Activated B cell treated with CpG ODN at 0.5 μM for 24 hours (primary cell): ENCODE measurements at places on chromosomes 2 and 18. TPM values are rescaled to one million over a fixed set of nuclear protein-coding genes. Genes with fewer than 3 reads are reported as not detected.

The G6PC2 gene
- not detected in 2 replicates for total RNA-seq

The ZSWIM2 gene
- not detected in 2 replicates for total RNA-seq

The CPLX4 gene
- not detected in 2 replicates for total RNA-seq

The UGT1A3 gene
- total RNA-seq, result not detected in 2 replicates

The SNORC gene
- total RNA-seq, result 0.88 and 2.1 TPM in 2 replicates

The LIPG gene
- total RNA-seq, result 0.29 TPM in 1 of 2 replicates, not detected in the other

The SCN3A gene
- total RNA-seq, result 2.2 and 2.6 TPM in 2 replicates

The CFAP210 gene
- not detected in 2 replicates for total RNA-seq

The KCNK3 gene
- not detected in 2 replicates for total RNA-seq

The EML6 gene
- 25.3 and 31.5 TPM in 2 replicates for total RNA-seq

DNA sequence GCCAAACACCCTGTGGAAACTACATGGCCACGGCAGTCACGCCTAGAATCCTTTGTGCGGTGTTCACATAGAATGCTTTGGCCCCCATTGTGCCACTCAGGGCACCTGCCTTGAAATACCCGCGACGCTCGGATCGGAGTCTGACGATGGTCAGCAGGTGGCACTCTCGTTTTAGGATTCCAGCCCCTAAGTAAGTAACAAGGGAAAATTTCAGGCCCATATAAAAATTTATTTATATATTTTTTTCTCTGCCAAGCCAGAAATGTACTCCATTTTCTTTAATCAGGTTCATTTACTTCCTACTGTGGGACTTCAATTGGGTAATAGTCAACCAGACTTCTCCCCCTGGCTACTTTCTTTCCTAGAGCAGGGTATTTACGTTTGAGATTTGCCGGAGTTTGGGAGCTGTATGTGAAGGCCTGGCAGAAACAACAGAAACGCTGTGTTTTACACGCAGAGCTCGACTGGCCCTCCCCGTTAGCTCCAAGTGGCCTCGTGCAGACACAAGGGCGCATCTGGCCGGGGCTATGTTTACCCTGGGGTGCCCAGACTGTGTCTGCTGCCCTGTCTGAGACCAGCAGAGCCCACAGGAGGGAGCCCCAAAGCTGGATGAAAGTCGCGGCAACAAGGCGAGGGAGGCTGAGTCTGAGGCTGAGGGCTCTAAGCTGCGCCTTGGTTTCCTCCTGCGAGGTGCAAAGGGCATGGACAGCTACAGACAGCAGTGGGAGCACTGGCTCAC, 41.6 kb downstream of the LRRC30 start:
- no peak overlapping the region for H3K4me3 ChIP-seq
- no peaks in the 10 kb centered on the region for H3K27me3 ChIP-seq
- no peak for DNase-seq
- no peaks in the 10 kb centered on the region for H3K4me1 ChIP-seq
- H3K36me3 ChIP-seq, result no peaks in the 10 kb centered on the region

DNA sequence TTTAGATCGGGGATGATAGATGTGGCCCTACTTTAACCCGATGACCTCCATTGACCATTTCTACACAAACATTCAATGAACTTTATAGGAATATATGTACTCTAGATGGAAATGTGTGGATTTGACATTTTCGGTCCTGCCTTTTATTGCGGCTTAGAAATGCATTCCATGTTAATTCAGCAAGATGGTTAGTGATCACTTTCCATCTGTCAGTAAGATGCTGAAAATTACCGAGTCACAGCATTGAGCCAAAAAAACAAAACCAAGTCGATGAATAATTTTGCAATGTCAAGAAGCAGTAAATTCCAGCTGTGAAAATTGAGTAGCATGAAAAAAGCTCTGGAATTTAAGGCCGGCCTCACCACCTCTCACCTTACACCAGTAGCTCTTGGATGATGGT, 1642.6 kb upstream of the NXPH2 start:
- no peaks in the 10 kb centered on the region for H3K36me3 ChIP-seq
- no peak overlapping the region for H3K4me3 ChIP-seq
- no peak overlapping the region for H3K27ac ChIP-seq
- H3K27me3 ChIP-seq, result no peaks in the 10 kb centered on the region

DNA sequence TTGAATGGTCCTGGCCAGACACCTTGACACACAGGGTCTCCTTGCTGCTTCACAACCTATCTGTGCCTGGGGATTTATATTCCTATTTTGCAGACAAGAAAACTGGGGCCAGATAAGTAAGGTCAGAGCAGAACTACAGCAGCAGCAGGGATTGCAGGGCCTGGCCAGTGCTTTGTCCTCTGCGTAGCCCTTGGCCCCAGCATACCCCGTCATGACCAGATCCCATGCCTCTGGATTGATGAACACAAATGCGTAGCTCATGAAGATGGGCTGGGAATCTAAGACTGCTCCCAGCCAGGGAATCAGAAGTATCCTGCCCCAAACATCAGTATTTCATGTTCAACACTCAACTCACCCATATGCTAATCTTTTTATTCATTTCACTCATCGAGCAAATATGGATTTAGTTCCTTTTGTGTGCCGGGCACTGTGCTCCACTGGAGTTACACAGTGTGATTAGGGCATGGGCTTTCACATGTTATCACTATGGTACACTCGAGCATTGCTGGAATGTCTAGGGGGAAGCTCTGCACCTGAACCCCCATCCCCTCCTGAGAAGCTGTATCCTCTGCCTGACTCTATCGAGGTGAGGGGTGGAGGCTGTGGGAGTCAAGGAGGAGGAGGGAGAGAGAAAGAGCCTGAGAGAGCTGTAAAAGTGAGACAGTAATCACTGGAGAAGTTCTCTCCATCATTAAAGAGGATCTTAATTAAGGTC, 143.3 kb downstream of the CYP26B1 start:
- no peak for DNase-seq
- H3K36me3 ChIP-seq, result no peaks in the 10 kb centered on the region
- H3K4me1 ChIP-seq, result no peaks in the 10 kb centered on the region
- H3K27ac ChIP-seq, result no peak overlapping the region

DNA sequence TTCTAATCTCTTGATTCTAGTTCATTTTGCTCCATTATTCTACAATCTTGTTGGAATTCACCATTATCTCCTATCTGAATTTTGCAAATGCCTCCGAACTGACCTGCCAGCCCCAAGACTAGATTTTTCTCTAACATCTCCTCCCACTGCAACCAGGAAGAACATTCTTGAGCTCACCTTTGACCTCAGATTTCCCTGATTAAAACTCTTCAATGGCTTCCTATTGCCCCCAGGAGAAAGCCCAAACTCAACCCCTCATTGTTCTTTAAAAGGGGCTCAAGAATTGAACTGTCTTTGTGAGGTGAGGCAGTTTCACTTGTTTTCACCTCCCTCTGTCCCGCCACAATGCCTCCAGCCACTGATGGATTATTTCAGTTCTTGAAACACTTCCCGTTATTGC, 784.6 kb upstream of the ZEB2 start:
- no peak overlapping the region for H3K4me3 ChIP-seq
- no peak overlapping the region for H3K27ac ChIP-seq
- no peaks in the 10 kb centered on the region for H3K36me3 ChIP-seq
- H3K27me3 ChIP-seq, result no peaks in the 10 kb centered on the region
- H3K4me1 ChIP-seq, result no peaks in the 10 kb centered on the region

GRCh38 chr2:36439084-36439483, 83.5 kb downstream of the CRIM1 start:
- H3K27ac ChIP-seq, result no peak overlapping the region
- peaks cover 9% of the 10 kb centered on the region for H3K4me1 ChIP-seq
- no peak for DNase-seq
- no peaks in the 10 kb centered on the region for H3K36me3 ChIP-seq
- peaks cover 10% of the 10 kb centered on the region for H3K27me3 ChIP-seq
- H3K4me3 ChIP-seq, result no peak overlapping the region

GRCh38 chr2:168571061-168571460, 115.0 kb downstream of the CERS6 start:
- no peaks in the 10 kb centered on the region for H3K27me3 ChIP-seq
- DNase-seq, result no peak
- H3K4me1 ChIP-seq, result peaks cover 35% of the 10 kb centered on the region

DNA sequence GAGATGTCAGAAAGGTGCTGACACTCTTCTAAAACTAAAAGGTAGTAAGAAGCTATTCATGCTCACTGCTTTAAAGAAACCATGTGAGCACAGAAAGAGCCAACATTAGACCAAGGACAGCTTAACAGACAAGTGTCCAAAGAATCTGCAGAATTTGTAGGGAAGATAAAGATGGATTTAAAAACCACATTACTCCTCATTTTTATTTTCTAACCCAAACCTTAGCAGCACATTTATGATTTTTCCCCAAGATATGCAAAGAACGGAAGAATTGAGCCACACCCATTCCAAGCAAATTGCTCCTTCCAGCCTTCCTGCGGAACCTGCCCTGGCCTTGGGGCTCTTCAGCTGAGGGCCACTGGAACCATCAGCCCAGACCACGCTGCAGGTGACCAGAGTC, 26.9 kb downstream of the MBP start:
- peaks cover 87% of the 10 kb centered on the region for H3K4me1 ChIP-seq
- H3K27ac ChIP-seq, result peak overlapping the region; percentile 77
- no peaks in the 10 kb centered on the region for H3K27me3 ChIP-seq
- peak overlapping the region; percentile 39 for H3K4me3 ChIP-seq

DNA sequence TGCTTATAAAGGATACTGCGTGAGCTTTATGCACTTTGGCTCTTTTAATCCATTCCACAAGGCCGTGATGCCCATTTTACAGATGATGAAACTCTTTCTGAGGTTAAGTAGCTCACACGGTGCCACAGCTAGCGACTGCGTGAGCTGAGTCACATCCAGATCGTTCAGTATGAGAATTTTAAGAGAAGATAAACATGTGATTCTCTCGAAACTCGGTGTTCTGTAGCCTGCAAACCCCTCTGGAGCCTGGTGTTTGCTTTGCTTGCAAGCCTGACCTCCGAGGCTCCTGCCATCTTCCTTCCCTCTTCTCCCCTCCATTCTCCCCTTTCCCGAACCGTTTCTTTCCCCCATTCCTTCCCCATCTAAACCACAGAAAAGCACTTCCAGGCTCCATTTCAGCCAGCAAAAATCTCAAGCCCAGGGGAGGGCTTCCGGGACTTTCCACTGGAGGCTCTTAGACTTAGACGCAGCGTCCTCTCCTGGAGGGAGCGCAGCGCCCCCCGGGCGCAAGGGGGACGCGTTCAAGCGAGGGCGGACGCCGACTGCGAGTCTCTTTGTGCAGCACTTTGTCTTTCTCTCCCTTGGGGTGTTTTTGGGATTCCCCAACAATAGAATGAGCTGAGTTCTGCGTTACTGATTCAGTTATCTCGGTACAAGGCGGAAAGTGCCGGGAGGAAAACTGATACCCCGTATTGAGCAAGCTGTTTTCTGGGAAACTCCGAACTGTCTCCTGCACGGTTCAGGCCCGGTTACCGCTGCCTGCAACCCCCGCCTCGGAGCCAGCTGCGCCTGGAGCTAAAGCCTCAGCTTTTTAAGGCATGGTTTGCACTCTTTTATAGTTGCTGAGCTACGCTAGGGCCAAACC, 38.0 kb downstream of the CYP1B1 start:
- H3K4me1 ChIP-seq, result peaks cover 15% of the 10 kb centered on the region
- peak overlapping the region; percentile 78 for H3K27ac ChIP-seq

- H3K4me3 ChIP-seq, result peak overlapping the region; percentile 6
- peak overlapping the region; percentile 90 for H3K27ac ChIP-seq
- H3K4me1 ChIP-seq, result peaks cover 81% of the 10 kb centered on the region
Measured at GRCh38 chr2:136055929-136056688, 61.8 kb downstream of the CXCR4 start.

DNA sequence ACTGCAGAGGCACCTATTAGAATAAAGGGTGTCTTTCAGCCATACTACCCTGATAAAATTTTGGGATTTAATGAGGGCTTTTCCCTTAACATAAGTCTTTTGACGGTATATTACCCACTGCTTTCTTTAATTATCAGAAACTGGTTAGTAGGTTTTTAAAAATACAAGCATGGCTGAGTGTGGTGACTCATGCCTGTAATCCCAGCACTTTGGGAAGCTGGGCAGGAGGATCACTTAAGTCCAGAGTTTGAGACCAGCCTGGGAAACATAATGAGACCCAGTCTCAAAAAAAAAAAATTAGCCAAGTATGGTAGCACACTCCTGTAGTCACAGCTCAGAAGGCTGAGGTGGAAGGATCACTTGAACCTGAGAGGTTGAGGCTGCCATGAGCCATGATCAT, 16.1 kb downstream of the CPSF3 start:
- no peaks in the 10 kb centered on the region for H3K4me1 ChIP-seq
- no peaks in the 10 kb centered on the region for H3K27me3 ChIP-seq
- DNase-seq, result no peak

DNA sequence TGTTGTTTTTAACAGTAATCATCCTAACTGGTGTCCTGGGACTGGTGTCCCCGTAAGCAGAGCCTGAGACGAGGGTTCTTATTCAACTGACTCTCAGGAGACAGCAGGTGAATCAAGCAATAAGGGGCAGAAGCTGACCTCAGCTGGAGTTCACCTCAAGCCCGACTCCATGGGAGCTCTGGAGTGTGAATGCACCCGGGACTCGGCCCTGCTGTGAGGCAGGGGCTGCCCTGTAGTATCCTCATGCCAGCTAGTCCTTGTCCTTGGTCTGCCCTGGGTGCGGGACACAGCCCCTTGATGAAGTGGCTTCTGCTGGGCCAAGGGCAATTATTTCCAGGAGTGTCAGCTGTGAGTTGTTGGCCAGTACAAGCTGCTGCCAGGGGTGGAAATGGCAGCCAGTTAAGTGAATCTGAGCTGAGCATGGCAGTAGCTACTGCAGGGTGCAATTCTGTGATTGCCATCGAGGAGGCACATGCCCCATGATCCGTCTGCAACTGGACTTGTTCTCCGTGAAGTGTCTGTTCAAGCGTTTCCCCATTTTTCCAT, 54.9 kb upstream of the OTOS start:
- H3K27me3 ChIP-seq, result peaks cover 4% of the 10 kb centered on the region
- no peak overlapping the region for H3K27ac ChIP-seq
- no peak overlapping the region for H3K4me3 ChIP-seq

DNA sequence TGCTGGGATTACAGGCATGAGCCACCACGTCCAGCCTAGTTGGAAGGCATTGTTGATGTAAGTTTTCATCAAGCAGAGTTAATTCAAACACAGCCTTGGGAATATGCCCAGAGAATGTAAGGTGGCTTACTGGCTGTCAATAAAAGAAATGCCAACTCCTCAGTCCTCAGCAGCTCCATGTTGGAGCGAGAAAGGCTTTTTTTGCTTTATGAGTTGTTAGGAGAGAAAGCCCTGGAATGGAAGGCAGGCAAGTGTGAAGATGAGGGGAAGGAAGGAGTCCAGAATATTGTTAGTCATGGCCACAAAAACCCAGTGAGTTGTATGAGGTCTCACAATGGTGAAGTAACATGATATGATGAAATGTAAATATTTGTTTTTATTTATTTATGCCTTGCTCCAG, 57.1 kb downstream of the MAP4K4 start:
- no peaks in the 10 kb centered on the region for H3K27me3 ChIP-seq
- H3K27ac ChIP-seq, result peak overlapping the region; percentile 80
- H3K36me3 ChIP-seq, result peaks cover 4% of the 10 kb centered on the region
- peaks cover 87% of the 10 kb centered on the region for H3K4me1 ChIP-seq
- no peak for DNase-seq

GRCh38 chr2:63041592-63041991, 9.0 kb upstream of the OTX1 start:
- DNase-seq, result no peak
- peaks cover 25% of the 10 kb centered on the region for H3K27me3 ChIP-seq
- H3K4me3 ChIP-seq, result no peak overlapping the region
- no peak overlapping the region for H3K27ac ChIP-seq
- H3K36me3 ChIP-seq, result peaks cover 10% of the 10 kb centered on the region

- H3K27ac ChIP-seq, result no peak overlapping the region
- H3K4me1 ChIP-seq, result no peaks in the 10 kb centered on the region
- H3K36me3 ChIP-seq, result no peaks in the 10 kb centered on the region
- no peaks in the 10 kb centered on the region for H3K27me3 ChIP-seq
Measured at GRCh38 chr2:150882751-150883612, 378.7 kb downstream of the RBM43 start.
